ENCODE measurements at places on chromosomes 11 and 22.
A peak's percentile ranks its signal among the peaks of the same experiment; 100 is the strongest.

DNA sequence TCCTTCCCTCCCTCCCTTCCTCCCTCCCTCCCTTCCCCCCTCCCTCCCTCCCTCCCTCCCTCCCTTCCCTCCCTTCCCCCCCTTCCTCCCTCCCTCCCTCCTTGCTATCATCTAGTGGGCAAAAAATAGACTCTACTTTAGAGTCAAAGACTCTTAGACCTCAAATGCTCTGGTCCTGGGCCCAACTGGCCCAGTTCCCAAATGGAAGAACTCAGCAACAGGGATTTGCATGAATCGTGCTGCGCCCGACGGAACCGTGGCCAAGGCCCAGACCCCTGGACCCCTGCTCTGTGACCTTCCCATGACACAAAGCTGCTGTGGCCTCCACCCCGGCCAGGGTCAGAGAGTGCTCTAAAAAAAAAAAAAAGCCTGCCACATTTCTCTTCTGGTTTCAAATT, 97.4 kb downstream of the WNT7B start:
- DNase-seq, result no peak

DNA sequence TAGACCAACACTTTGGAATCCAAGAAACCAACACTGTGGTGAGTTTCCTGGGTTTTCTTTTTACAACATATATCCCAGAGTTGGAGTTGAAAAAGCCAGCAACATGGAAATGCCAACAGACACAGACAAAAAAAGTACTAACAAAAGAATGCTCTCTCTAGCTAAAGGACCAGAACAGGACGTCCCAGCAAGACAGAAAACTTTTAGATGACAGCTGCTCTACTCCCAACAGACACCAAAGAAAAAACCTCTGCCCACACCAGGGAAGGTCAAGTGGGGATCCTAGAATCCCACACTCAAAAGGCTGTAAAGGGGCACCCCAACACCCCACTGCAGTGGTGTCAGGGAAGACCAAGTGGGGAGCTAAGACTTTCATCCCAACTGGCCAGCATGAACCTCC, 23.3 kb downstream of the RRAS2 start:
- no peak for DNase-seq

GRCh38 chr11:111977146-111978027, 40.2 kb downstream of the DIXDC1 start:
- DNase-seq, result no peak

GRCh38 chr11:12280838-12281565, 96.4 kb upstream of the PARVA start:
- peak; percentile 9 for DNase-seq

GRCh38 chr11:83663446-83663845, 377.3 kb upstream of the CCDC90B start:
- no peak for DNase-seq

DNA sequence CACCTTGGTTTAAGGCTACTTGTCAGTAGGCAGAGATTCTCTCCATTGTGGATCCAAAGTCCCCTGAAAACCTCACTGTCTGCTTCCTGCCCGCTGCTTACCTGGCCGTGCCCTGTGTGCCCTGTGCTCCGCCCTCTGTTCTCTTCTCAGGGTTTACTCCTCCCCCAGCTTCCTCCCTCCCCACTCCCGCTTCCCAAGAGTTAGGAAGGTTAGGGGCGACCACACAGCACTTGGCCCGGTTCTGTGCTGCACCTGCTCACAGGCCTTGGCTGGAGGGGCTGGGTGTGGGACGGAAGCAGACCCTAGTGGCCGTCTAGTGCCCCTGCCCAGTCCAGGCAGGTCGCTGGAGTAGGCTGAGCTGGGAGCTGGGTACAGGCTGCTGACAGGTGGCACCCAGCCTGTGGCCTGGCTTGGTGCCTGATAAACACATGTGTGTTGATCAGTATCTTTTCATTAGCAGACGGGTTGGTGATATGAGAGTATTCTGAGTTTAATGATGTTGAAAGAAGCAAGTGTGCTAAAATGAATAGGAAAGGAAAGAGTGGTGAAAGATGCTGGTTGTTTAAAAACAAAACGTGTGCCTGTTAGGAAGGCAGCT, 40.5 kb downstream of the GRAMD4 start:
- DNase-seq, result no peak

GRCh38 chr11:129141748-129142523, 50.2 kb downstream of the ARHGAP32 start:
- no peak for DNase-seq

DNA sequence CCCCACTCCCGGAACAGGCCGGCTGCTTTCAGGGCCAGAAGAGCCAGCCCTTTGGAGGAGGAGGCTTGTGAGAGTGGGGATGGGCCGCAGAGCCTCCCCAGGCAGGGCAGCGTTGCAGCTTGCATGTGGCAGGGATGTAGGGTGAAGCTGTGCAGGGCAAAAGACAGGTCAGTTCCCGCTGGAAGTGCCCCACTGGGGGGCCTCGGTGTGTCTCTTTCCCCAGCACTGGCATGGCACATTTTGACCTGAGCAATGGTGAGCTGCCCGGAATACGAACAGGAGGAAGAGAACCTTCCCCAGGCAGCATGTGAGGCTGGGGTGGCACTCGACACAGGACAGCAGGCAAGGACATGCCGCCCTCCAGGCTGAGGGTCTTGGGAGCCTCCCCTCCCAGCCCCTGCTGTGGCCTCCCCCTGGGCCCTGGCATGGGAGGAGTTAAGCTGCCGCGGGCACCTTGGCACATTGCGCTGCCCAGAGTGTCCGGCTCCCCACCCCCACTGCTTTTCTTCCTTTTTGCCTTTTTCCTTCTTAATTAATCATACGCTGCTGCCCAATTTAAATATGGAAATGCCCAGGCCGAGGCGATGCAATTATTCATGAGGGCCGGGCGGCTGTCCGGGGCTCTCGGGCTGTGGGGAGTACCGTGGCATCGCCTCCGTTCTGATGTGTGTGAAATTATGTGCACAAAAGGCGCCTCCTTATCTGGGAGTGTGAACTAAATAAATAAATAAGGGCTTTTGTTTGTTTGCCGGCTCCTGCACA, 76.0 kb upstream of the WNT7B start:
- no peak for DNase-seq

DNA sequence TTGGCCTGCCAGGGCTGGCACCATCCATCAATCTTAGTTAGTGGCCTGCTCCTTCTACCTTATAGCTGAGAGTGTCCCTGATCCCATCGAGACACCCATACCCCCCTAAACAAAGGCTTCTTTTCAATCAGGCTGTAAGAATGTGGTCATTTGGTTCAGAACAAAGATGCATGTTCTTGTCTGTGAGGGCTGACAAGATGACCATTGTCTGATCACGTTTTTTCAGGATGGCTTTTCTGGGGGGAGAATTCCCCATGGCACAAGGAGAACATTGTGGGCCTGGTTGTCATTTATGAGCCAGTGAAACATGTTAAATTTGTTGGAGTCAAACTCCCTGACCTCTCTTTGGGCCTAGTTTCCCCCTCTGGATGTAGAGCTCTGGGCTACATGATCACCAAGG, 160.4 kb downstream of the INSC start:
- DNase-seq, result no peak

GRCh38 chr22:41660416-41660815, 28.3 kb downstream of the SNU13 start:
- DNase-seq, result no peak

- no peak for DNase-seq
These were observed 39.9 kb upstream of the GGTLC2 start for GRCh38 chr22:22604326-22605073.

DNA sequence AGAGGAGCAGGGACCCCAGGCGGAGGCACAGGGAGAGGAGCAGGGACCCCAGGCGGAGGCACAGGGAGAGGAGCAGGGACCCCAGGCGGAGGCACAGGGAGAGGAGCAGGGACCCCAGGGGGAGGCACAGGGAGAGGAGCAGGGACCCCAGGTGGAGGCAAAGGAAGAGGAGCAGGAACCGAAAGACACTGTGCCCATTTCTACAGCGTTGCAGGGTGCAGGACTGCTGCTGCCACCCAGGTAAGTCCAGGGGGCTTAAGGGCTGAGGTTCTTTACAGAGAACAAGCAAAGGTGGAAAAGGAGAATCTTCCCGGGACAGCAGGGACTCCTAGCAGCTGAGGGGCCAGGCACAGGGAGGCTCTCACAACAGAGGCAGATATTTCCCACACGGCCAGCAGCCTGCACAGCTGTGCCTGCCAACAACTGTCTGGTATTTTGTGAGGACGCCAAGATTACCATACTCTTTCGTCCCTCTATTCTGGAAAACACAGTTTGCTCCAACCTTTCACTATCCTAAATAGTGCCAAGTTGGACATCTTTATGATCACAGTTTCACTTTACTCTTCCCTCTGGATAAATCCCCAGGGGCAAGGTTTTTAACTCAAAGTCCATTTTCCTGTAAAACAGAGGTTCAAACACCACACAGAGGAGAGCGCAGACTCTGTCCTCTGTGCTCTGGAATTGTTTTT, 39.4 kb downstream of the SHANK2 start:
- DNase-seq, result no peak

DNA sequence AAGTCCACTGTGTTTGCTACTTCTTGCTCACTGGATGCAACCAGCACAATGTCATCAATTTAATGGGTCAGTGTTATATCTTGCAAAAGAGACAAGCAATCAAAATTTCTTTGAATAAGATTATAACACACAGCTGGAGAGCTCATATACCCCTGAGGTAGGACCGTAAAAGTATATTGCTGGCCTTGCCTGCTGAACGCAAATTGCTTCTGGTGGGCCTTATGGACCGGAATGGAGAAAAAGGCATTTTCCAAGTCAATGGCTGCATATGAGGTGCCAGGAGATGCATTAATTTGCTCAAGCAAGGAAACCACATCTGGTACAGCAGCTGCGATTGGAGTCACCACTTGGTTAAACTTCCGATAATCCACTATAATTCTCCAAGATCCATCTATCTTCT, 119.1 kb downstream of the ZNF280B start:
- DNase-seq, result no peak

- DNase-seq, result peak; percentile 72
These were observed 28.6 kb downstream of the PTPRJ start for GRCh38 chr11:48008951-48009270.

DNA sequence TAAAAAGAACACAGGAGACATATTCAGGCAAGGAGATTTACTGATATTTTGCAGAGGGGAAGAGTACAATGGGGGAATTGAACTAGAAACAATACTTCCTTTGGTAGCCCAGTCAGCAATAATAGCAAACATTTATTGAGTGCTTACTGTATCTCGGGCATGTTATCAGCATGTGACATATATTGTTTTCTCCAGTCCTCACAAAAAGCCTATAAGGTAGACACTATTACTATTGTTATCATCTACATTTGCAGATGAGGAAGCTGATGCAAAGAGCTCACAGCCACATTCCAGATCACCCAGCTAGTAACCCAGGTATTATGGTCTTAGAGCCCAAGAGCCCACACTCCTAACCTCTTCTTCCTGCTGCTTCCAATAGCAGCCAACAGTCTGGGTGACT, 27.9 kb downstream of the NAV2 start:
- DNase-seq, result no peak

- no peak for DNase-seq
These were observed 235.7 kb downstream of the DYNC2H1 start for GRCh38 chr11:103344886-103345285.

DNA sequence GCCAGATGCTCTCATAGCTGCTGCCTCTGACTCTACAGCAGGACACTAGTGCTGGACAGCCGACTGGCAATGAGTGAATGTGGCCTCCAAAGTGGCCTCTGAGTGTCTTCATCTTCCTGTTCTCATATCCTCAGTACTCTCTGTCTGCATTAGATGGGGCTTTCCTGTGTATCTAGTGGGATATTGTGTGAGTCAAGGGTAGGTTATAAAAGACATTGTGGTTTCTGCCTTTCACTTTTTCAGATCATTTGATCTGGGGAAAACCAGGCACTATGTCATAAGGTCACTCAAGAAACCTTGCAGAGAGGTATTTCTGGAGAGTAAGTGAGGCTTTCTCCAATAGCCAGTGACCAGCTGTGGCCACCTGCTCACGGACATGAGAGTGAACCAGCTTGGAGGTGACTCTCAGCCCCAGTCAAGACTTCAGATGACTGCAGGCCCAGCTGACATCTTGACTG, 333.6 kb upstream of the NCAM1 start:
- DNase-seq, result no peak

DNA sequence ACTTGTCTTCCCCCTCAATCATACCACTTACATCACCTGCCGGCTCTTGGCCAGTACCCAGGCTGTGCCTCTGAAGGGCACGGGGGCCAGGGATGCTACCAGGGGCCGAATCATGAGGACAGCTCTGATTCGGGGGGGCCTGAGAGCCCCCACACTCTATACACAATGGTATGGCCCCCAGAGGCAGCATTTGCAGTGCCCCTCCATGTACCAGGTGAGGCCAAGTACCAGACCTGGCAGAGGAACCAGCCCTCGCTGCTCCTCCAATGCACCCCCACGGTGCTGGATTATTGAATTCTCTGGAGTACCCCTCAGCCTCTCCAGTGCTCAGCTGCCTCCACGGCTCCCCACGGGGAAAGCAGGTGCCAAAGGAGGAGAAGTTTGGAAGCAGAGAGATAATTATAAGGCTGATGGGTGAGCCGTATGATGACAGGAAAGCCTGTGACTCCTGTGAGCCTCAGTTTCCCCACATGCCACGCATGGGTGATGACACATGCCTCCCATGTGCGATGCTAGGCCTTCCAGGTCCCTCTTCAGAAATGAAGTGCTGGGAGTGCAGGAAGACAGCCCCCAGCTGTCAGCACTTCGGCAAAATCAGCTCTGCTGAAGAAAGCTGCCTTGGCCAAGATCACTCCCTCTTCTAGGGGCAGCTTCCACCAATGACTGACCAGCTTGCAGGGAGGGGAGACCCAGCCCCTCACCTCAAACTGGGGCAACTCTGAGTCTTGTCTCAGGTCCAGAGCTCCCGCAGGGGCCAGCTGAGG, 69.9 kb downstream of the THAP12 start:
- no peak for DNase-seq

- DNase-seq, result no peak
These were observed 13.6 kb downstream of the SEPTIN3 start for GRCh38 chr22:41982865-41983264.

DNA sequence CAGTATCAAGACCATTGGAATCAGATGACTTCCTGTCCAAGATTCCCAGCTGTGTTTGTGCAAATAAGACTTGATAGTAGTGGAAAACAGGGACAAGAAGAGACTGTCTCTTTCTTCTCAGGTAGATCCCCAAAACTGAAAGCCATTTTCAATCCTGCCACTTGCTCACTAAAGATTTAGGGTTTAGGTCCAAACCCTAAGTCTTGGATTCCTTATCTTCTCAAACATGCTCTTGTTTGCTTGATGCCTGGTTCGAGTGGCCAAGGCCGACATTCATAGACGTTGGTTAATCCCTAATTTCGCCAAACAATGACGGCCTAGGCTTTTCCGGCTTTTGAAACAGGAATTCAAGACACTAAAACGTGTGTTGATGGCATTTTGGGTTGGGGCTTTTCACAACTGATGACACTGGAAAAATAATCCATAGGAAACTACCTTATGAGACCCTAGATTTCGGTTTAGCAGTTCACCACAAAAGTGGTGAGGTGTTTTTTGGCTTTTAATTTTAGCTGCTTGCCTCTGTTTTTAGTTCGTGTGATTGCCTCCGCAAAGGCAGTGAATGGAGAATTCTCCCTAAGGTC, 1.0 kb upstream of the GTPBP1 start:
- DNase-seq, result no peak

DNA sequence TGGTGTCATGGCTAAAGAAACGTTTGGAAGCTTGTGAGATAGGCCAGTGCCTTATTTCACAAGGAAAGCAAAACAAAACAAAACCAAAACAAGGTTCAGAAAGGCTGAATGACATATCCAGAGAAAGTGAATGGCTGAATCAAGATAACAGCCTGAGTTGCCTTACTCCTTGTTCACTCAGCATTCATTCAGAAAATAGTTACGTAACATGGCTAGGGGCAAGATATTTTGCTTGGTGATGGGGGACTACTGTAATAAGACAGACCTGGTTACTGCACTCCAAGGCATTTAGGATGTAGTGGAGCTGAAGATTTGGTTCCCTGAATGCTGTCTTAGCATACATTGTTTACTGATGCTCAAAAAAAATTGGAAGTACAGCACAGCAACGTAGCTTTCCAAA, 47.7 kb downstream of the C11orf91 start:
- no peak for DNase-seq

Measured in stimulated activated CD8-positive, alpha-beta memory T cell treated with anti-CD3 and anti-CD28 coated beads, Interleukin-15, amount 100 ng/mL, for 48 hours (primary cell).